Activated T-cell treated with anti-CD3 and anti-CD28 coated beads, Interleukin-2, amount 50 U/mL, for 48 hours (primary cell): ENCODE measurements at places on chromosomes 11 and 22.

DNA sequence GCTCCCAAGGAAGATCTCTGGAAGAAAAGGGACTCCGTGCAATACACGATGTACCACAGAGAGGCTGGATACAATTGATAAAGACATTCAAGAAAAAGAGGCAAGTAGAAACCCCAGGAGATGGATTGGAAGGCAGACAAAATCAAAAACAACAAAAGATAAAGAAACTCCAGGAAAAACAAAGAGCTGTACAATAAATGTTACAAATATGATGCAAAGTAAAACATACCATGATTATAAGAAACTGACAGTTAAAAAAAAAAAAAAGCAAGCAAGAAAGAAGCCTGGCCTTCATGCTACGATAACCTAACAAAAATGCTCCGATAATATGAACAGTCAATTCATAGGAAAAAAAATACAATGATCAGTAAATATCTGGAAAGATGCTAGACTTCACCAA lies 10.5 kb upstream of the SIGIRR start:
- DNase-seq: no peak

DNA sequence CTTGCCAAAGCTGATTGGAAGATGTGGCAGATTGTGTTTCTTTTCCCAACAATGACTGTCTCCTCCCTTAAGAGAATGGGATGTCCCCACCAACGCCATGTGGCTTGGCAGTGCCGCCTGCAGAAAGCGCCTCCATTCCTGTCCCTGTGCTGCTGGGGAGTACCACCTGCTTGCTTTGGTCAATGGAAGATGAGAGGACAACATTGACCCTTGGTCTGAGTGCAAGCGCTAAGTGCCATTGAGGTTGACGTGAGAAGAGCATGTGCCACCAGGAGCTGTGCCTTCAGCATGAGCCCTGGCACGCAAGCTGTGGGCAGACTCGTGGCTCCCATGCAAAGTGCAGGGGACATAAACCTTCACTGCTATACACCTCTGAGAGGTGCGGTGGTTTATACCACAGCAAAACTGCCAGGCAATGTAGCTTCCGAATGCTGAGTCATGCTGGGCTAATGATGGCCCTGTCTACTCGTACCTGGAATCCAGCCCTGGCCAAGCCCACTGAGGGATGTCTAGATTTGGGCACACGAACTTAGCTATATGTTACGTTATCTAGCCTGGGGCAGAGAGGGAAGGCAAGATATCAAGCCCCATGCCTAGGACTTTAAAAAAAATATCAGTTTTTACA lies 41.9 kb downstream of the MYEOV start:
- no peak for DNase-seq

DNA sequence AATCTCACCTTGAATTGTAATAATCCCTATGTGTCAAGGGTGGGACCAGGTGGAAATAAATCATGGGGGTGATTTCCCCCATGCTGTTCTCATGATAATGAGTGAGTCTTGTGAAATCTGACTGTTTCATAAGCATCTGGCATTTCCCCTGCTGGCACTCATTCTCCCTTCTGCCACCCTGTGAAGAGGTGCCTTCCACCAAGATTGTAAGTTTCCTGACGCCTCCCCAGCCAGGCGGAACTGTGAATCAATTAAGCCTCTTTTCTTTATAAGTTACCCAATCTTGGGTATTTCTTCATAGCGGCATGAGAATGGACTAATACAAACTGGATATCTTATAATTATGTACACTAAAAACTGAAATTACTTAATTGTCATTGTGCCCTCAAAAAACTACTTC lies 189.2 kb upstream of the API5 start:
- DNase-seq: no peak

GRCh38 chr22:37777122-37777687 lies 30.5 kb upstream of the GCAT start:
- DNase-seq: no peak

- no peak for DNase-seq
Measured at GRCh38 chr11:78535920-78536319, 38.7 kb downstream of the NARS2 start.
